ENCODE measurements at places on chromosomes 6 and 20.

DNA sequence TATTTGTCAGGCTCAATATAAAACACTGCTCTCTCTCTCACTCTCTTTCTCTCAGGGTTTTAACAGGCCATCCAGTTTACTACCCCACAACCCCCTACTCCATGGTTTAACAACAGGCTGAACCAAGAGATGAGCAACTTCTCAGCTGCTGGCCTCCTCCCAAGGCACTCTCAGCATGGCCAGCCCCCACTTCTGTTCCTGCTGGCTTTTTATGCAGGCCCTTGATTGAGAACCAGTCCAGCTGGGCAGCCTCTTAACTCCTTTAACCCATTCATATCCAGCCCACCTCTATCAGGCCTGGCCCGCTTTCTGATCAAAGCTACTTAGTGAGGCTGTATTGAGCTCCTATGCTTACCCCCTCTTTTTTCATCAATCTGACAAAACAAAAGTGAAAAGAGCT lies 346.8 kb upstream of the POU3F2 start:
- DNase-seq = no peak

DNA sequence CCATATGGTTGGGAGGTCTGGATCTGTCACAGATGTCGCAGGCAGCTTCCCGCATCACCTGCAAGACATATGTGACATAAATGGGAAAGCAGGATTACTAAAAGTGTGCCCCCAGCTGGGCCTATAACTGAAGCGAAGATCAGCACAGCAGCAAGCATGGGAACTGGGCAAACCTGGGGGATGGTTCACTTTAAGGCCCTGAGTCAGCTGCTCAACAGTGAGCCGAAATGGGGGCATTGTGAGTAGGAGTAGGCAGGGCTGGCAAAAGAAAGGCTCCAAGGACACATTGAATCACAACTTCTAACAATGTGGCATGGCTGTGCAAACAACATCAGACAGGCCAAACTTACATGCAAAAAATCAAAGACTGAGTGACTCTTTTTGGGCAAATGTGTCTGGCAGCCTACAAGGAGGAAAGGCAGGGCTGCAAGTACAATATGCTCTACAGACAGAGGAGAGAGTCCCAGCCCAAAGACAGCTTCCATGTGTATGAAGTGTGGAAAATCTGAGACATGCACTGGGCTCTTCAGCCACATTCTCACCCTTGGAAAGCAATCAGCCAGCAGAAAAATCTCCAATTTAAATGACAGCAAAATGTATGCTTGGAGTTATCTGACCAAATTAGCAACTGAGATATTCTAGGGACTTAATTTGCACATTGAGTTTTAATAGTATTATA lies 531.0 kb upstream of the MMS22L start:
- DNase-seq = no peak

DNA sequence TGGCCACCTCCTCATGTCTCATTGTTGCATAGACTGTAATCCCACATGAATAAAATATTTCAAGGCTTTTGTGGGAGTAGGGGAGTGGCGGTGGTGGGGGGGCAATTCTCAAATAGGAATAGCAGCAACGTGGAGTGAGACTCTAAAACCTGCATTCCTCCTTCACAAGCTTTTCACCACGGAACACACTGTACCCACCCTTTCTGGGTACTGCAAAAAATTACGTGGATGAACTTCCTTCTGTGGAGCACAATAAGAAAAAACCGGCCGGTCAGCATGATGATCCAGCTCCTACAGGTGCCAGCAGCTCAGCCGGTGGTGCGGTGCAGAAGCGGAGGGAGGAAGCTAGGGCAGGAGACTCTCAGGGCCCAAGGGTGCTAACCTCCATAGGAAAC lies 930 bp upstream of the RRAGD start:
- DNase-seq = no peak

DNA sequence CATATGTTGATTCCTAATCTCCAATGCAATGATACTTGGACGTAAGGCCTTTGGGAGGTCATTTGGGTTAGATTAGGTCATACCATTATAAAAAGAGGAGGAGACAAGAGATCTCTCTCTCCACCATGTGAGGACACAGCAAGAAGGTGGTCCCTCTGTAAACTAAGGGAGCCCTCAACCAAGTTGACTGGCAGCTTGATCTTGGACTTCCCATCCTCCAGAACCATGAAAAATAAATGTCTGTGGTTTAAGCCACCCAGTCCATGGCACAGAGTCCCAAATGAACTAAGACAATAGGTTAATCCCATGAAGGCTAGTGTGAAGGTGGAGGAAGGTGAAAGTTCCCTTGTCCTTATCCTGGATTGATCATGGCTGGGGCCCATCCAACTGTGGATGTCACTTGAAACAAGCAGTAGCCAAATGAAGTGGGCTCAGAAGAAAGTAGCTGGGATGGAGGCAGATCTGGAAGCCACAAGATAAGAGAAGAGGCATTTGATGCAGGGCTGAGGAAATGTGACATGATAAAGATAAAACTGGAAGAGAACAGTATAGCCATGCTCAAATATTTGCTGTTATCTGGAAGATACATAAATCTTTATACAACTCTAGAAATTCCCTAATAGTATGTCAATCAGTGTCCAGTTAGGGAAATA lies 99.9 kb downstream of the BANF2 start:
- DNase-seq = no peak

DNA sequence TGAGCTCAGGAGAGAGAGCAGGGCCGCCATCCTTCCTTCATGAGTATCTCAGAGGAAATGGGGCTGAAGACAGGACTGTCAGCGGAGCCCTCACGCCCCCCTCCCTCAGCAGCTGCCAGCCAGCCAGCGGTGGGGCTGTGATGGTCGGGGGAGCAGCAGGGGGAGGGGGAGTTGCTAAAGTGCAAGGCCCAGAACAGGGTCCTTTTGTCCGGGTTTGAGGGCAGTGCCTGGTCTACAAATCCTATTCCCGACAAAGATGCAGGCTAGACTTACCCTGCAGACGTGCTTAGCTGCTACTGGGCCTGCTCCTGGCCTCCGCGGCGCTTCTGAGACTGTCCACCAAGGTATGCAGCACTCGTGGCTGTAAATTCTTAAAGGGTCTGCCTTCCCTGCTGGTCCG lies 593.4 kb upstream of the CDH4 start:
- no peak for DNase-seq

GRCh38 chr6:56695702-56696101 lies 53.0 kb upstream of the DST start:
- DNase-seq = no peak

- no peak for DNase-seq
These were observed 462.8 kb downstream of the CDC5L start for GRCh38 chr6:44850312-44850711.

GRCh38 chr6:106802139-106802538 lies 172.4 kb downstream of the CD24 start:
- DNase-seq = no peak
